ENCODE measurements at places on chromosomes 2 and 18.

DNA sequence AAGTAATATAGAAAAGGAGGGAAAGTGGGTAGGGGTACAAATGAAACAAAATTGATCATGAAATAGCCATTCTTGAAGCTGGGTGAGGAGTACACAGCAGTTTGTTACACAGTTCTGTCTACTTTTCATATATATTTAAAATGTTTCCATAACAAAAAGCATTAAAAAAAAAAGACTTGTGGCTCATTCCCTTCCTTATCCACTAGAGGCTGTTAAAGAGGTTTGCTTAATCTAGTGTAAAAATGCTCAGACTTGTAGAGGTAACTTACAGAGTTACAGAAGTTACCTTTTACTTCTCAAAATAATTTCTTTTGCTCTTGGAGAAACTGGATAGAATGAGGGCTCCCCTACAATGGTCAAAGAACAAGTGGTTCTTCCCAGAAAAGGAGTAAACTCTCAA lies 8.1 kb upstream of the WIPF1 start:
- DNase-seq = peak; percentile 65

DNA sequence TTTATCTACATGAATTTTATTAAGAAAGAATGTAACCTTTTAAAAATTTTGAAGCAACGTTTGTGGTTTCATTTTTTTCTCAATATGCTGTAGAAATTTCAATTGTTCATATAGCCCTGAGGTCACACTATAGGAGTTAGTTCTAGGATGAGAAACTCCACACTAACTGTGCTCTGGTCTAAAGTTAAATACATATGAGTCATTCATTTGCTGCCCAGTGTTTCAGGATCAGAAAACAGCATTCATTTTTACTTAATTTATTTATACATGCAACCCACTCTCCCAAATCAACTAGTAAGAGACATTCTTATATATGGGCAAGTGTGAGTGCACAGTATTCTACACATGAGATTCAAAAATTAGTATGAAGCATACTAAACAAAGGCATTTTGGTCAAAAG lies 137.9 kb downstream of the DOCK10 start:
- DNase-seq = peak; percentile 48

- DNase-seq = no peak
These were observed 377.9 kb downstream of the ARL6IP6 start for GRCh38 chr2:153096272-153096671.

- DNase-seq = no peak
These were observed 17.8 kb downstream of the RNF144A start for GRCh38 chr2:6934758-6935651.

DNA sequence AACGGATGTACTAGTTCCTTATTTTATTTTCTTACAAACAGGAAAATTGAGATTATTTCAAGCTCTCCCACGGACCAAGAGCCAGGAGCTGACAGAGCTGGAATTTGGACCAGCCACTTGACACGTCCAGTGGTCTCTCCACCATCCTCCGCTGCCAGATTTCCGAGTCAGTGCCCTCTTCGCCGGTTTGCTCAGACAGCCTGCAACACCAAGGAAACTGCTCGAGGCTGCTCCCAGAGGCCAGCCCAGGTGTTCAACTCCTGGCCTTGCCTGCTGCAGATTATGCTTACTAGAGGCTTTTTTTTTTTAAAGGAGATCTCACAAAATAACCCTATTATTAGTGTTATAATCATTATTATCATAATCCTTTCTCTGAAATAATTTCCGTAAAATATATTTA lies 779.8 kb downstream of the RNF144A start:
- DNase-seq = no peak

DNA sequence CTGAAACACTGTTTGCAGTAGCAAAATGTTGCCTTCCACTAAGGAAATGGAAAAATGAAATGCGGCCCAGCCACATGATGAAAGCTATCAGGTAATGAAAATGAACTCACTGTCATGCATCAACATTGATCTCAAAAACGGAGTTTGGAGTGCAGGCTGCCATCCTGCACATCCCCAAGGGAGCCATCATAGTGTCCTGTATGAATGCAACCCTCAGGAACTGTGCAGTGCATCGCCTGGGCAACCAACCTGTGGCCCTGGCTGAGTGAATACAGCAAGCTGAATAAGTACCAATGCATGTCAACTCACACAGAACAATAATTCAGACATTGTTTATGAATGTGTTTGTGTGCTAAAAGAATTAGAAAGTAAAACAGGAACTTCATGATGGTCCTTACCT lies 23.1 kb upstream of the TXNDC2 start:
- no peak for DNase-seq

DNA sequence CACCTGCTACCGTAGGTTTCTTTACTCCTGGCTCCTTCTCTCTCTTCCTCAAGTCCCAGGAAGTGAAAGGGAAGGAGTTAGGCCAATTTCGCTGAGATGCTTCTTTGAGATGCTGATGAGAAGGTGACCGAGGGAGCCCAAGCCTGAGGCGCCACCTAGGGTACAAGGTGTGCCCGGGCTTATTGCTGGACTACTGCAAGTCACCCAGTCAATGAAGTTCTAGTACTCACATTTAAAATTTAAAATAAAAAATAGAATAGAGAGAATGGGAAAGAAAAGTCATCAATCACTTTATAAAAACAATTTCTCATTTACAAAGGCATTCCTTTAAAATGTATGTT lies 45.3 kb downstream of the ACAA2 start:
- peak; percentile 49 for DNase-seq

- no peak for DNase-seq
These were observed 65.1 kb downstream of the LIPG start for GRCh38 chr18:49626842-49627467.

DNA sequence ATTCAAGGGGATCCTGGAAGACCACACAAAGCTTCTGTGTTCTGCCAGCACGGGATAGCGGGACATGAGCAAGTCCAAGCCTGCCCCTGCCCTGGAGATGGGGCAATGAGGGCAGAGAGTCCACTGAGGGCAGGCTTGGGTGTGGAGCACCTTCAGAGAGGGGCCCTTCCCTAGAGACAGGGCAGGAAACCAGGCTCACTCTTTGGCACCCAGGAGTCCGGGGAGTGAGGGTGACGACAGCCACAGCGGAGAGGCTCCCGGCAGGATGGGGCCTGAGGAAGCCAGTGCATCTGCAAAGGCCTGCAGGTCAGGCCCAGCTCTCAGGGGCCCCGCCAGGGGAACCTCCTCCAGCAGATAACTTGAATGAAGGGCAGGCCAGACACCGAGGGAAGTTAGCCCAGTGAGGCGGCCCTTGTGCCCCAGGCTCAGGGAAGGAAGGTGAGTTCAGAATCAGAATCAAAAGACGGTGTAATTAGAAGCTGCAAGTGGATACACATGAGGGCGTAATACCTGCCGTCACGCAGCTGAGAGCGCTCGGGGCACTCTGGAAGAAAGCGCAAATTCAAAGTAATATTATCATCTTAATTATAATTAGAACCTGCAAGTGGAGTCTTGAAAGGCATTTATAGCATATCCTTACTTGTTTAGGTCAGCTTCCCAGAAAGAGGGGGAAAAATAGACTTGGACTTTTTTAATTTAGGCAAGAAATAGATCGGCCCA lies 142.6 kb upstream of the LGALSL start:
- DNase-seq = no peak

DNA sequence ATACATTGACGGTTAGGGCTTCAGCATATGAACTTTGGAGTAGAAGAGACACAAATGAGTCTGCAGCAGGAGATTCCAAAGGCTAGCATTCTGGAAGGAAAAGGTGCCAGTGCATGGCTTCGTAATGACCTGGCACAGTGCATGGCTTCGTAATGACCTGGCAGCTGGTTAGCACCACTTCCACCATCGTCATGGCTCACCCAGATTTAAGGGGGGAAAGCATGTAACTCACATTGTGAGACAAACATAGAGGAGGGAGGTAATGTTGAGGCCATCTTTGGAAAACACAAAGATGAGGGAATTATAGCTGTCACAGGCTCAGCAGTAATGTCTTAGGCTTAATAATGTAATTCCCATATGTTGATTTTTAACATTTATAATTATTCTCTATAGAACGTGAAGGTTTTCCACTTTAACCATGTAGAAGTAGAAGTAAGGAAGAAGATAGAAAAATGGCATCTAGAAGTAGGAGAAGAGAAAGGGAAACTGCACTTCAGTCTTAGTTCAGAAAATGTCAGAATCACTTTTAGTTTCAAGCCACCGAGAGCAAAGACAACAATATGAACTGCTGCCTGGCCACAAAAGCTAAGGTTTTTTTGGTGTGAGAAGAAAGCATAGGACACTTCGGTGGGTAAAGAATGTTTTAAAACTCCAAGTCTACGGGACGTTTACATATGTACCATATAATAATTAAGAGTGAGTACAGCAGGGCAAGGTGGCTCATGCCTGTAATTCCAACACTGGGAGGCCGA lies 6.8 kb upstream of the STK25 start:
- no peak for DNase-seq

GRCh38 chr2:158756331-158756730 lies 38.8 kb upstream of the DAPL1 start:
- peak; percentile 39 for DNase-seq

DNA sequence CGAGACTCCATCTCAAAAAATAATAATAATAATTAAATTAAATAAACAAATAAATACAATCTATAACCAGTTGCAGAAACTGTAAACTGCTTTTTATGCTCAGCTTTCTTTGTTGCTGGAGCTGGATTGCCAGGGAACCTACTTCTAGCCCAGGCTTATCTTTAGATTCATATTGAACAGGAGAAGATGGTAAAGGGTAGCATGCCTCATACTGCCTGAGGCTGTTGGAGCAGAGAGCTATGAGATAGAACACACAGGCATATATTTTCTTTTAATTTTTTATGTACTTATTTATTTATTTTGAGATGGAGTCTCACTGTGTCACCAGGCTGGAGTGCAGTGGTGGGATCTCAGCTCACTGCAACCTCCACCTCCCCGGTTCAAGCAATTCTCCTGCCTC lies 28.7 kb upstream of the EML4 start:
- DNase-seq = no peak

- DNase-seq = peak; percentile 91
These were observed 53.0 kb upstream of the CCDC150 start for GRCh38 chr2:196586511-196586991.

DNA sequence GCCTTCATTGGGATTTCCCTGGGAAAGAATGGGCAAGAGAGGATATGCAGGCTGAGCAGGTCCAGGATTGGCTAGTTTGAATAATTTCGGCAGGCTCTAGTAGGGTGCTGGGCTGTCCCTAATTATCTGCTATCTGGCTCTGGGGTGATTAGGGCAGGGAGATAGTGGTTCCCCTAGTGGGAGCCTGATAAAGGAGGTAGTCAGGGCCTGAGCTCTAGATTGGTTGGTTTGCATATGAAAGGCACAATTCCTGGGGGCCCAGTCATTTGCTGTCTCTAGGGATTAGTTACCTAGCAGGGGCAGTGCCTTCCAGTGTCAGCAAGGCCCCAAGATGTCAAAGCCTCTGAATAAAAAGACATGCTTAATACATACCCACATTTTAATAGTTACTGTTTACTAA lies 690.1 kb upstream of the KLHL29 start:
- no peak for DNase-seq

- no peak for DNase-seq
These were observed 1330.0 kb upstream of the CELF4 start for GRCh38 chr18:38895560-38895959.

GRCh38 chr2:36458106-36458505 lies 102.5 kb downstream of the CRIM1 start:
- DNase-seq = no peak

GRCh38 chr2:58514252-58514651 lies 273.1 kb upstream of the FANCL start:
- DNase-seq = no peak

- no peak for DNase-seq
These were observed 93.9 kb downstream of the SCN3A start for GRCh38 chr2:165109915-165110314.

DNA sequence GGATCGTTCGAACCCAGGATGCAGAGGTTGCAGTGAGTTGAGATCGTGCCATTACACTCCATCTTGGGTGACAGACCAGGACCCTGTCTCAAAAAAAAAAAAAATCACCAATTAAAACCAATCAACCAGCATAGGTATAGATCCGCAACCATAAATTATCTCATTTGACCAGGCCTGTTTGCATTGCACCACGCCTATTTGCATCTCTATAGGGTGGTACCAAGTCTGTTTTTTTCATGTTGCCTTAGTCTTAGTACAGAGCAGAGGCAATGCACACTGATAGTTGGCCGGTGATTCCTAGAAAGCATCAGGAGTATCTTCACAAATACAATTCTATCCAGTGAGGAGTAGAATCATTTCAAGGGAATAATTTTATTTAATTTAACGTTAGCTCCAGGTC lies 9.3 kb upstream of the NPC1 start:
- DNase-seq = no peak

DNA sequence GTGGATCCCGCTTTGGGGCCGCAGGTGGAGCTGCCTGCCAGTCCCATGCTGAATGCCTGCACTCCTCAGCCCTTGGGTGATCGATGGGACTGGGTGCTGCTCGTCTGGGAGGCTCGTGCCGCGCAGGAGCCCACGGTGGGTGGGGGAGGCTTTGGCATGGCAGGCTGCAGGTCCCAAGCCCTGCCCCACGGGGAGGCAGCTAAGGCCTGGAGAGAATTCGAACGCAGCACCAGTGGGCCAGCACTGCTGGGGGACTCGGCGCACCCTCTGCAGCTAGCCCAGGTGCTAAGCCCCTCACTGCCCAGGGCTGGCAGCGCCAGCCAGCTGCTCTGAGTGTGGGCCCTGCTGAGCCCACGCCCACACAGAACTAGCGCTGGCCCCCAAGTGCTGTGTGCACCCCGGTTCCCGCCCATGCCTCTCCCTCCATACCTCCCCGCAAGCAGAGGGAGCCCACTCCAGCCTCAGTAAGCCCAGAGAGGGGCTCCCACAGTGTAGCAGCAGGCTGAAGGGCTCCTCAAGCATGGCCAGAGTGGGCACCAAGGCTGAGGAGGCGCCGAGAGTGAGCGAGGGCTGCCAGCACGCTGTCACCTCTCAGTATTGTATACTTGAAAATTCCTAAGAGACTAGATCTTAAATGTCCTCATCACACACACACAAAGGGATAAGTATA lies 1654.2 kb upstream of the SLC39A10 start:
- no peak for DNase-seq

DNA sequence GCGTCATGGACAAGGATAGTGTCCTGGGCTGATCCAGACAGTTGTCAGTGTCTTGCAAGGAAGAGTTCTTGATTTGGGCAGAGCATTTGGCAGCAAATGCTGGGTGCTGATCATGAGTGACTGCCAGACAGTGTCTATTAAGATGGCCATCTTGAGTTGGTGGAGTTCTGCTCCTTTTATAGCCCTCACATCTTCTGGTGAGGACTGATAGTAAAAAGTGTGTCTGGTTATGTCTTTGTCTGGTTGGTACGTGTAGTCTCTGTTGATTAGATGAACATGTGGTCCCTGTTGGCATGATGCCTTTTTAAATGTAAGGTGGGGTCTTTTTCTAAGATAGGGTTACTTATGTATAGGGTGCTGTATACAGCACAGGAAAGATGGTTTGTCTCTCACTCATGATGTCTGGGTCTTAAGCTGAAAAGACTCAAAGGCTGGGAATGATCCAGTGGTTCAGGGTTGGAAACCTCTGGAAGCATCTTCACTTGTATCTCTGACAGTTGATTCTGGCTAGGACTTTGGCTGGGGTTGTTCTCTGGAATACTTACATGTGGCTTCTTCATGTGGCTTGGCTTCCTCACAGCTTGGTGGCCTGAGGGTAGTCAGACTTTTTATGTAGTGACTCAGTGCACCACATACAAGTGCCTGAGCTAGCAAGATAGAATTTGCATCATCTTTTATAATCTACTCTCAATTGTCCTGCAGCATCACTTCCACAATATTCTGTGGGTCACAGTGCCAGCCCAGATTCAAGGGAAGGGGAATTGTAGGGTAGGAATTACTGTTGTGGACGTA lies 11.8 kb downstream of the MTX2 start:
- peak; percentile 30 for DNase-seq

GRCh38 chr2:36376319-36376765 lies 20.8 kb downstream of the CRIM1 start:
- DNase-seq = peak; percentile 70
